NCI-H1694 treated with DMSO at 0.1 percent for 48 hours (cell line): ENCODE measurements at places on chromosomes 1 and 21.

DNA sequence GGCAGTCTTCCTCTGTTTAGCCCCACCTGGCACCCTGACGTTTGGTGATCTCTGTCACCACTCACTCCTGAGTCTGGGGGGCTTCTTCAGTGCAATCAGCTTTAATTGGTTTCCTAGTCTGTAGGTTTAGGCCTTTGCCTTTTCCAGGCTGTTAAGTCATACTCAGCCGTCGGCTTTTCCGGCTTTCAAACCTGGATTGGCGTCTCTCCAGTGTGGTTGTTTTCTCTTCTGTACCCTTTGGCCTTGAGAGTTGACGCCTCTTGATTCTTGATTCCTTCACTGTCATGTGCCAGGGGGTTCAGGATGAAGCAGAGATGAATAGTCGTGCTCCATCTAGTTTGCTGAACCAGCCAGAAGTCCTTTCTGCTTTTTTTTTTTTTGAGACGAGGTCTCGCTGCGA lies 24.9 kb downstream of the NCMAP start:
- DNase-seq = no peak

GRCh38 chr1:15184436-15185241 lies 31.1 kb downstream of the TMEM51 start:
- DNase-seq = no peak

DNA sequence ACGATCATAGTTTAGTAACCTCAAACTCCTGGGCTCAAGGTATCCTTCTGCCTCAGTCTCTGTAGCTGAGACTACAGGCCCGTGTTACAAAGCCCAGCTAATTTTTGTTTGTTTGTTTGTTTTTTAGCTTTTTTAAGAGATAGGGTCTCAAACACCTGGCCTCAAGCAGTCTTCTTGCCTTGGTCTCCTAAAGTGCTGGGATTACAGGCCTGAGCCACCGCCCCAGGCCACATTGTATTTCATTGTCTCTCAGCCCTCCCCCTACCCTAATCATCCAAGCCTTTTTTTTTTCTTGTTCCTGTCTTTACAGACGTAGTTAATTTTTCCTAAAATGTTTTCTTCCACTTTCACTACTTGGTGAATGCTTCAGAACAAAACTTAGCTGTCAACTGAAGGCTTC lies 5.4 kb downstream of the CDC7 start:
- no peak for DNase-seq

DNA sequence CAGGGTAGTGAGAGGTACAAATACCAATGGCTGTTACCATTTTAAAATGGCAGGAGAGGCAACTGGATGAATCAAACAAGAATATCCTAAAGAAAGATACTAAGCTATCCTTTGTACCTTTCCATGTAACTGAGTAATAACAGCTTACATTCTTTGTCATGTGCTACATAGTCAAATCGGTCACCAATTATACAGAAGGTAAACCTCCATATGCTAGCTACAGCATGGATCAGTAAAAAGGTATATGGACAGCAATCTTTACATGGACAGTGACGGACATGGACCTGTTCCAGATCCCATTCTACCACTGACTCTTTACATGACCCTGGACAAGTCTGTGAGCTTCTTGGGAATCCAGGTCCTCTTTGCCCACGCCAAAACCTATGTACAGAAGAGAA lies 13.4 kb upstream of the MRPL9 start:
- no peak for DNase-seq

- DNase-seq = no peak
These were observed 499.3 kb upstream of the ADAMTS5 start for GRCh38 chr21:27466140-27466539.

- DNase-seq = no peak
These were observed 32.9 kb downstream of the PBX1 start for GRCh38 chr1:164591858-164592257.

GRCh38 chr1:2347896-2348295 lies 43.5 kb downstream of the MORN1 start:
- DNase-seq = no peak

DNA sequence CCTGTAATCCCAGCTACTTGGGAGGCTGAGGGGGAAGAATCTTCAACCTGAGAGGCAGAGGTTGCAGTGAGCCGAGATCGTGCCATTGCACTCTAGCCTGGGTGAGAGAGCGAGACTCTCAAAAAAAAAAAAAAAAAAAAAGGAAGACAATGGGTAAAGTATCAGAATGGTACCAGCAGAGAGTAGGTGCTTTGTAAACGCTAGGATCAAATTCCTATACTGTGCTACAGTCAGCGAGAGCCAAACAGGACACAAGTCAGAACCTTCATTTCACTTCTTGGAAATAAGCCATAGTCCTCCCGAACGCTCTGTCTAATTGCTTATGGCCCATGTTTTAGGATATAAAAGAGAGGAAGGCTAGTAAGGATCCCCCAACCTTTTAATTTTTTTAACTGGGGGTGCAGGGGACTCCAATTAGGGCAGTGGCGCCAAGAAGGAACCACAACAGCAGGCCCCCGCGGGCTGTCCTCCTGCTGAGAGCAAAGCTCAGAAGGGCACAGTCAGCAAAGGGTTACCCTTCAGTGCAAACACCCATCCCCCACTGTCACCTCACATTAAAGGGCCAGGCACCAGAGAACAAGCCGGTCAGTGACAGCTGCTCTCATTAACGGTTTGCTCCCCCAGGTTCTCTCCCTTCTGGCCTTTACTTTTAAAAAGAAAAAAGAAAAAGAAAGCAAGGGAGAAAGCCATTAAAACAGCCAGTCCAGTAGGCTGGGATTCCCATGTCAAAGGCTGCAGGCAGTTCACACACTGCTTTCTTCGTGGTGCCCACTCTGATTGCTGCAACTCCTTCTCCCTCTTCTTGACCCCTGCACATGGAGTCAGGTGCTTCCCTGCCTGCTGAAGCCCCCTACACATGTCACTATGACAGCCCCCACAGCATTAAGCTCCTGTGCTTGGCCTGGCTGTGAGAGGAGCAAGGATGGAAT lies 69.4 kb downstream of the PLPP3 start:
- no peak for DNase-seq

- DNase-seq = no peak
These were observed 12.5 kb downstream of the PIP5K1A start for GRCh38 chr1:151210830-151211229.

- DNase-seq = no peak
These were observed 172.2 kb upstream of the ETV3 start for GRCh38 chr1:157310401-157310800.

- DNase-seq = no peak
These were observed 15.5 kb upstream of the AHCTF1 start for GRCh38 chr1:246947255-246947654.

GRCh38 chr1:228150461-228151179 lies 890 bp downstream of the GJC2 start:
- no peak for DNase-seq

DNA sequence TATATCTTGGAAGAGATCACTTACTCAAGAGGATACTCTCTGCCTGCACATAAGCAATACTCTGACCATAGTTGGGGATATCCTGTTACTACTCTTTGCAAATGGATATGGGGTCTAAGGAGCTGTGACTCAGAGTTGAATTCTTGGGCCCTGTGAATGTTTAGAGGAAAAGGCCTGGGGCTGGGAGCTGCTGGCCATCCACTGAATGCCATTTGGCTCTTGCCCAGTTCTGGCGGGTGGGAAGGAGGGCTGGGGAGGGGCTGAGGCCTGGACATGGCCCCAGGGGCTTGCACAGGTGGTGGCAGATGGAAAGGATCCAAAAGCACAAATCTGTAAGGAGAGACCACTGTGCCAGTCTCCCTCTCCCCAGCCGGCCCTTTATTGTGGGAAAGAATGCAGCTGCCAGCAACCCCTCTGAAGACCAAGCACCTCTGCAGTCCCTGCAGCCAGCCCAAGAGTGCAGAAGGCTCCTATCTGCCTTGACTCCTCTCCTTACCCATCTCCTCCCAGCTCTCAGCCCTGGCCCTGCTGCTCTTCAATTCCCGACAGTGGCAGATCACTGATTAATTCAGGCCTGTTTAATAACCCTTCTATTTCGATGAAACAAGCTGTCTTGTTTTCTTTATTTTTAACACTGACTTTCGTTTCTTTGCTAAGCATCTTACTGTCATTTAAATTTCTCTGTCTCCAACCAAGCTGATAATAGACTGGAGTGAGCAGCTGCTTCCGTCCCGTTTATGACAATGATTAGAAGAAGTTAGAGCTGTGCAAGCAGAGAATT lies 12.1 kb downstream of the PLXNA2 start:
- no peak for DNase-seq

GRCh38 chr21:45385549-45386050 lies 19.4 kb upstream of the COL18A1 start:
- no peak for DNase-seq

DNA sequence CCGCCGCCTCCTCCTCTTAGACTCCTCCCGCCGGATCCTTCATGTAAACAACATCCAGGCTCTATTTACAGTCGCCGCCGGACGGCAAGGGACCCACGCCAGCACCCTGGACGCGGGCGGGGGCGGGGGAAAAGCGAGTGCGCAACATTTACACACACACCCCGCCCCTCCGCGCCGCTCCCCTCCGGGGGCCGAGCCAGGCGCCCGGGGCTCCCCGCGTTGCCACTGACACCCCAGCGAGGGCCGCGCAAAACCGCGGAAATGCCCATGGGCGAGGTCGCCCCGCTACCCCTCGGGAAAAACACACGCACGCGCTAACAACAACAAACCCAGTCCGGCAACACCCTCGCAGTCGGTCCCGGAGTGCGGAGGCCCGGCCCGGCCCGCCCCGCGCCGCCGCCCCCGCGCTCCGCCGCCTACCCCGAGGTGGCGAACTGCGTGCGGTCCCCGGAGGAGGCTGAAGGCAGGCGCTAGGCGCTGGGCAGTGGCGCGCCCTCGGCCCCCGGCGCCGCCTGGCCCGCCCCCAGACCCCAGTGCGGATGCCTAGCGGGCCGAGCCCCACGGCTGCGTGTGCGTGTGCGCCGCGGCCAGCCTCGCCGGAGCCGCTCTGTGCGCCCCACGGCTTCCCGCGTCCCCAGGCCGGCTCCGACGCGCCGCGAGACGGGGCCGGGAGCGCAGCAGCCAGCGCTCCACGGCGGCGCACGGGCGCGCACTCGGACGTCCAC lies 81.1 kb upstream of the AK4 start:
- DNase-seq = no peak

DNA sequence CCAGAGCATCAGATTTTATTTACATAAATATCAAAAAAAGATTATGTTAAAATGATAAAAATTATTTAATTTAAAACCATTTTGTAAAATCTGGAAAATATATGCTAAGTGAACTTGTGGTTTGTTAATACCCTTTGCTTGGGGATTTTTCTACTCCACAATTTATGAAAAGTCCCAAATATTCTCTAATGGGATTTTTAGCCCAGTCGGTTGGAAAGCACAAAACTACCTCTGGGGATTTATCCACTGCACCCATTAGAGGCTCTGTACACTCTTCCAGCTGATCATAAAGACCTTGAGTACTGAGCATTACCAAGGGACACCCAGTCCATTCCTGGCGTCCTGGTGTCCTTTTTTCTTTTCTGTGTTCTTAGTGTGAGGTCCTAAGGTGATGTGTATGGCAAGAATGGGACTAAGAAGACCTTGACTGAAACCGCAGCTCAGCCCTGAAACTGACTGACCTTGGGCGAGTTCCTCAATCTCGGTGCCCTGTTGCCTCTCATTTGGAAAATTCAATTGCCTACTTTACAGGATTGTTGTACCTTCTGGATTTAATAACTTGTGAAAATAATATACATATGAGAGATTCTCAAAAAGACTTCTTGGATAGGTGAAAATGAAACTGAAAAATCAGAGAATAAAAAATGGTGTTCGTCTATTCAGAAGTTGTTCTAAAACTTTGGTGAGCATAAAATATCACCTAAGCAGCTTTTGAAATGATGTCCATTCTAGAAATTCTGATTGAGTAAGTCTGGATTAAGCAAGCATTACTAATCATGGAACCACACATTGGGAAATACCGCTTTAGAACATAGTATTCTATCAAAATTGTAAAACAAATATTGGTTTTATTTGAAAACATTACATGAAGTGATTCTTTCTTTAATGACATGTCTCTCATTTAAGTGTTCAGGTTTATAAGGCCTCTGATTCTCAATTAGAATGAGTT lies 21.5 kb upstream of the SAMSN1 start:
- DNase-seq = no peak

DNA sequence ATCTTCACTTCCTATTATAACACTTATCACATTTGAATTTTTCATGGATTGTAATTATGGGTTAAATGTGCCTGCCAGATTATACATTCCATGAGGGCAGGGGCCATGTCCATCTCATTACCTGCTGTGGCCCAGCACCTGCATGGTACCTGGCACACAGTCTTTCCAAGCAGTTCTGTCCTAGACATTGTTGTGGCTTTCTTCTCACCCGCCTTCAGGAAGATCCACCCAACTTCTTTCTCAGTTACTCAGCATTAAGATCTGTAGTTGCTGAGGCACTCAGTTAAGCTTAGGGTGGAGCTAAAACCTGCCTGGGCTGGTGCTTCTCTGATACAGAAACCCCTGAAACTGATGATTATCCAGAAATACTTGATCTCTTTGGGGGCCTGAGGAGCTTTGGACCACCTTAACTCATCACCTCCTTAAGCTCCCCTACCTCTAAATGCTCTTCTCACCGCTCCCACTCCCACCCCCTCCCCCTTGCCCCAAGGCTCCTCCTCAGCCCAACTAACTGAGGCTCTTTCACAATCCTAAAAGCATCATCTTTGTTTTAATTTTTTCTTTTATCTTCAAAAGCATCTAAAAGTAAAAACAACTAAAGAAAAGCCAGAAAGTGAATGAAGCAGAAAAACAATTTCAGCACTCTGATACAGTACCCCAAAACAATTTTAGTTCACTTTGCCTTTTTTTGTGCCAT lies 190.6 kb downstream of the FGGY start:
- no peak for DNase-seq

GRCh38 chr1:211247921-211248320 lies 11.2 kb upstream of the RCOR3 start:
- DNase-seq = no peak

DNA sequence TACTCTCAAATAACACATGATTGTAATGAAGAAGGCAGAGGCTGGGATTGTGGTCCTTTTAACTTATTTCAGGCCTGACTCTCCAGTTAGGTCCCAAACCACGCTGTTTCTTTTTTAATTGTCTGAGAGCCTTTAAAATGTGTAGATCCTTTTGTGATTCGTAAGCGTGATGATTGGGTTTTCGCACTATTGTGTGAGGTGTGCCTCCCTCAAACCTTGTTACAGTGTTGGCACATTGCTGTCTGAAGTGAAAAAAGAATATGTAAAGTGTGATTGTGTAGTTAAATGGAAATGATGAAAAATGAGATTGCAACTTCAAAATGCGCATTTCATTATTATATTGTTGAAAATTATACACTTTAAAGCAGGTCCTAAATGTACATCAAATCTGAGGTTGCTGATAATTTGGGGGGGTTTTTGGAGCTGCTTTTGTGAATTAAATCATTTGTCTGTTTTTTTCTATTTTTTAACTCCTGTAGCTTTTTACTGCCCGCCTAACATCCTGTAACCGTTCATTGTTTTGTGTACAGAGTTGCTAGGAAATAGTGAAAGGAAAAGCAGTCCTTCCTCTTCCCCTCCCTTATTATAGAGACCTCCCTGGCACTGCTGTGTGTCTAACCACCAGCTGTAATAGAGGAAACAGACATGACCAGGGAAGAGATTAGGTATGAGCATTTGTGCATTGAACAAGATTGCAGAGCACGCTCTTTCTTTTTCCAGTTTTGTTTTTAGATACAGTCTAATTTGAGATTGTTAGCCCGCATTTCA lies 43.3 kb downstream of the IARS2 start:
- no peak for DNase-seq
